ENCODE measurements at places on chromosomes 2 and 18.

DNA sequence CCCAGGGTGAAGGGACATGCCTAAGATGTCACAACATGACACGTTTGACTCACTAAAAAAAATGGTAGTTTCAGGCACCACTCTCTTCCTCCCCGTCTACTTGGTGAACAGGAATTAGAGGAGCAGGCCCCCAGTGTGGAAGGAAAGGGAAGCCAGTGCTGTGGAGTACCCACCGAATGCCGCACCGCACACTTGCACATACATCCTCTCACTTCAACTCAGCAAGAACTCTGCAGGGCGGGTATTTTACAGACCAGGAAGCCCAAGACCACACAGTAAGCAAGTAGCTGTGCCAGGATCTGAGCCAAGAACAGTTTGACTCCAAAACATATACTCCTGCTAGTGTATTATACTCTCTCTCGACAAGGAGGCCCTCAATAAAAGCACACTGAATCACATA lies 69.8 kb downstream of the BCL2 start:
- no peak overlapping the region for H3K4me3 ChIP-seq
- DNase-seq = no peak
- peaks cover 25% of the 10 kb centered on the region for H3K4me1 ChIP-seq
- H3K27ac ChIP-seq = peak overlapping the region; percentile 64
- H3K36me3 ChIP-seq = peaks cover 59% of the 10 kb centered on the region

DNA sequence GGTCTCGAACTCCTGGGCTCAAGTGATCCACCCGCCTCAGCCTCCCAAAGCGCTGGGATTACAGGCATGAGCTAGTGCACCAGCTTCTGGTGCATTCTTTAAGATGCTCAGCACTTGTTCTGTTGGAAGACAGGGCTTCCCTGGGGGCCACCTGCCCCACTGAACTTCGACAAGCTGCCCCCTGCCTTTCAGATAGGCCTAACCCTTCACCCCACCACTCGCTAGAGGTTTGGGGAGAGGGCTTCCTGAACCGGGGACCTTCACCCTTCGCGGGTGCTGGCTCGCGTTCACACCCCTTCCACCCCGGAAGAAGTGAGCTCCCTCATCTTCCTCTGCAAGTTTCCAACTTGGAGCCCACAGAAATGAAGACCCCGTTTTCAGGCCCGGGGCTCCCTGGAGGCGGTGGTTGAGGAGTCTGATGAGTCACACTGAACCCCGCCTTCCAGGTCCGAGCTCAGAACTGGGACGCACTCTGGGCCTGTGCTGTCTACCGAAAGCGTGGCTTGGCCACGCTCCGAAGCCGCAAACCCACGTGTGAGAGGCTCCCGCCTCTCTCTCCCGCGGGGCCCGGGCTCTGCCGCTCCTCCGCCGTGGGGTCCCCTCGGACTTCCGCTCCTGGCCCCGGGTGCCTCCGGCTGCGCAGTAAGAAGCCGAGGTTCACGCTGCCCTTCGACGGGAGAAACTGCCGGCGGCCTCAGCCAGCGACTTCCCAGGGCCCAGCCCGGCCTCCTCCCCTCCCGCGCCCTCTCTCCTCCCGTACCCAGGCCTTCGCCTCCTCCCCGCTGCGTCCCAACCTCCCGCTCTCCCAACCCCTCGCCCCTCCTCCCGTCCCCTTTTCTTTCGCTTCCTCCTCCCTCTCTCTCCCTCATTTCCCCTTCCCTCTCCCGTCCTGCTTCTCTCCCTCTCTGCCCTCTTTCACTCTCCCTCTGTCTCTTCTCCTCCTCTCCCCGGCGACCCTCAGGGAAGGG lies 47.5 kb upstream of the SP3 start:
- peak overlapping the region; percentile 56 for H3K4me3 ChIP-seq
- no peaks in the 10 kb centered on the region for H3K36me3 ChIP-seq
- H3K27me3 ChIP-seq = no peaks in the 10 kb centered on the region
- peak; percentile 52 for DNase-seq
- H3K4me1 ChIP-seq = peaks cover 49% of the 10 kb centered on the region
- H3K27ac ChIP-seq = no peak overlapping the region

GRCh38 chr2:40255103-40255502 lies 196.8 kb downstream of the SLC8A1 start:
- H3K36me3 ChIP-seq = no peaks in the 10 kb centered on the region
- H3K4me1 ChIP-seq = peaks cover 13% of the 10 kb centered on the region
- H3K4me3 ChIP-seq = no peak overlapping the region
- H3K27me3 ChIP-seq = peaks cover 7% of the 10 kb centered on the region

GRCh38 chr2:63530704-63531279 lies 57.5 kb downstream of the WDPCP start:
- H3K4me3 ChIP-seq = no peak overlapping the region
- peaks cover 12% of the 10 kb centered on the region for H3K36me3 ChIP-seq
- peaks cover 4% of the 10 kb centered on the region for H3K27me3 ChIP-seq
- no peak for DNase-seq
- no peak overlapping the region for H3K27ac ChIP-seq

GRCh38 chr2:169709331-169709730 lies 15.1 kb downstream of the PHOSPHO2 start:
- no peak overlapping the region for H3K27ac ChIP-seq
- no peak overlapping the region for H3K4me3 ChIP-seq
- DNase-seq = no peak
- peaks cover 51% of the 10 kb centered on the region for H3K36me3 ChIP-seq
- no peaks in the 10 kb centered on the region for H3K4me1 ChIP-seq

- H3K4me1 ChIP-seq = peaks cover 15% of the 10 kb centered on the region
- DNase-seq = no peak
- no peaks in the 10 kb centered on the region for H3K27me3 ChIP-seq
- H3K4me3 ChIP-seq = no peak overlapping the region
Observed at GRCh38 chr18:64175432-64175831, 26.5 kb upstream of the LINC00305 start.

- peaks cover 5% of the 10 kb centered on the region for H3K27me3 ChIP-seq
- H3K36me3 ChIP-seq = no peaks in the 10 kb centered on the region
- H3K4me1 ChIP-seq = no peaks in the 10 kb centered on the region
- DNase-seq = no peak
- H3K27ac ChIP-seq = no peak overlapping the region
- no peak overlapping the region for H3K4me3 ChIP-seq
Observed at GRCh38 chr2:202604699-202605098, 30.1 kb upstream of the FAM117B start.

DNA sequence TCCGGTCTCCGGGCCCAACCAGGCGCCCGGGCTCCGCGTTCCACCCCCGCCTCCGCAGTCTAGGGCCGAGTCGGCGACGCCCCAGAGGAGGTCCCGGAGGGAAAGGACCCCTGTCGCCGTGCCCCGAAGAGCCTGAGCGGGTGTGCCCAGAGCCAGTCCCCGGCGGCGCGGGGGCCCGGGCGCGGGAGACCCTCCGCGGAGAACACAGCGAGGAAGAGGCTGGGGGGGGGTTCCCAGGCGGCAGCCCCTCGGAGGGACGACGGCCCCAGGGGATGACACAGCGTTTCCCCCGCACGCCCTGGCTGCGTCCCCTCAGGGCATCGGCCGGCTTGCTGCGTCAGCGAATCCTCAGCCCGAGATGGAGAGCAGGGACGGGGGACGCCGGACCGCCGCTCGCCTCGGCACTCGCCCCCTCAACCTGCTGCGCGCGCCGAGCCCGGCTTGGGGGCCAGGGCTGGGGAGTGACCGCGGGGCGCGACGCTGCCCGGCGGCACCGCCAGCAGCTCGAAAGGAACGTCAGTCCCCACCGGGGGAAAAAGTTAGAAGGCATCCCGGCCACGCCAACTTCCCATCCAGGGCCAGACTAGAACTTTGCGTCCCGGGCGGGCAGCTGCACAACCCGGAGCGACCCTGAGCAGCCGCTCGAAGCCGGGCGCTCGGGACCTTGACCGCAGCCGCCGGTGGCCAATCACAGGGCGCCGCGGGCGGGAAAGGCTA lies 711 bp downstream of the SFXN5 start:
- peaks cover 3% of the 10 kb centered on the region for H3K36me3 ChIP-seq
- DNase-seq = peak; percentile 72
- H3K27ac ChIP-seq = peak overlapping the region; percentile 54
- peak overlapping the region; percentile 88 for H3K4me3 ChIP-seq
- H3K4me1 ChIP-seq = peaks cover 47% of the 10 kb centered on the region

- peaks cover 21% of the 10 kb centered on the region for H3K36me3 ChIP-seq
- no peaks in the 10 kb centered on the region for H3K27me3 ChIP-seq
- no peak for DNase-seq
- H3K4me1 ChIP-seq = no peaks in the 10 kb centered on the region
- no peak overlapping the region for H3K27ac ChIP-seq
Observed at GRCh38 chr2:196316050-196316430, 144.7 kb upstream of the STK17B start.

All from nephron progenitor cell (in vitro differentiated cells).